ENCODE measurements at places on chromosomes 2 and 18.
A peak's percentile ranks its signal among the peaks of the same experiment; 100 is the strongest.

DNA sequence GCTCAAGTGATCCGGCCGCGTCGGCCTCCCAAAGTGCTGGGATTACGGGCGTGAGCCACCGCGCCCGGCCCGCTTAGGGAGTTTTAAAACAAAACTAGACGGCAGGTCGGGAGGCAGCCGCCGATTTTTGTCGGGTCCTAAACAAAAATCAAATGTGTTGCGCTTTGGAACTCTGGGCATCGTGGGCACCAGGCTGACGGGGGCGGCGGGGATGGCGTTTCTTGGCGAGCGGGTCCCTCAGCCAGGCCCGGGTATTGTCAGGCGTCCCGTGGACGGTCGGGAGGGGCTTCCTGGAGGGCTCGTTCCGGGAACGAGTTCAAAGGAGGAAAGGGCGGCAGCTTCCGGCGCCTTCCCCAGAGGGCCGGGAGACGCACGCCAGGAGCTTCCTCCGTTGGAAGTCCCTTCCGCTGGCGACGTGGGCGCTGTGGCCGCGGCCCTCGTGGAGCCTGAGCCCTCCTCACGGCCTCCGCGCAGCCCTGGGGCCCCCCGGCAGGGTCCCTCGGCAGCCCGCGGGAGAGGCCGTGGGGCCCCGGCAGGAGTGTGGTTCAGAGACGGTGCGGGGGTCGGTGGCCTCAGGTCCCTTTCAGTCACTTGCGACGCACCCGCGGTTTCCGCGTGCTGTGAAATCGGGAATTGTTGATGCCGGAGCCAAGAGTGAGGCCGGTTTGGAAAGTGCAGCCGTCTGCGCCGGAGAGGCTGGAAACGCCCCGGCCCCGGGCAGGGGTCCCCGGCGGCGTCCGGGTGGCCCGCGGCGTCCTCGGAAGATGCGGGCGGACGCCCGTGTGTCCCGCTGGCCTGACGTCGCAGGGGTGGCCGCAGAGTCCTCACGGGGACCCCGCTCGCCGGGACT lies 59.3 kb downstream of the EMILIN2 start:
- DNase-seq: peak; percentile 71

- DNase-seq: no peak
These were observed 266.2 kb downstream of the TGIF1 start for GRCh38 chr18:3716116-3716660.

GRCh38 chr2:9439536-9439935 lies 16.1 kb downstream of the CPSF3 start:
- peak; percentile 29 for DNase-seq

DNA sequence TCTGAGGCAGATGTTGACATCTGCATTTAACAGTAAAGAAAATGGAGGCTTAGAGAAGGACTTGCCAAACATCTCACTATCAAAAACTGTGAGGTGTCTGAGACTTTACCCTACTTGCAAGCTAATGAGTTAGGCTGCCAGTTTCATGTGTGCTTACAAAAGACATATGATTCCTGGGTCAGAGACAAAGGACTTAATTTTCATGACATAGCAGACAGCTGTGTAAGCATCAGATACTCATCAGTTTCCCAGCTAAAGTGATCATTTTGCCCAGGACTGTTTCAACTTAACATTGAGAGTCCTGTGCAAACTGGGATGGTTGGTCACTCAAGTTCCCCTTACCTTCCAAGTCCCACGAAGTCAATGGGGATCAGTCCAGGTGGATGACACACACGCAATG lies 18.9 kb upstream of the DAPL1 start:
- no peak for DNase-seq

DNA sequence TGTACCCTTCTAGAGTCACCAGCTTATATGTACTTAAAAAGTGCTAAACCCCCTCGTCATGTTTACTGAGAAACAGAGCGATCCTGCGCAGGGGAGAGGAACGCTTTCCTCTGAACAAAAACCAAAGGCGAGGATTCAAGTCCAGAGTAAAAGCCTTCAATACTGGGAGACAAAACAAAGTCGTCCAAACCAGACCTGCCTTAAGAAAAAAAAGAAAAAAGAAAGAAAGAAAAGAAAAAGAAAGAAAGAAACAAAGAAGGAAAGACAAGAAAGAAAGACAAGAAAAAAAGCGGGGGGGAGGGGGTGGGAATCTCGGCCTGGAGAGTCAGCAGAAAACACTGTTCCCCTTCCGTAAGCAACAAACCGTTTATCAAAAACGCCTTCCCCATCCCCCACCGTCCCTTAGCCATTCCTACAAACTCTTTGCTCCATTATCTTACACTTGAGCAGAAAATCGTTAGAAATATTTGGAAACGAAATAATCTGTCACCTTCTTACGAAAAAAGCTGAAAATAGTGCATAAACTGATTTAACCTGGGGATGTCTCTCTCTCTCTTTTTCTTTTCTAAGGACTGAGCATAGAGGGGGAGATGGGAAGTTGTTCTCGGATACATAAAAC lies 3.3 kb downstream of the PTGR3 start:
- DNase-seq: peak; percentile 44

GRCh38 chr2:58054264-58054663 lies 7.7 kb downstream of the VRK2 start:
- DNase-seq: peak; percentile 8

GRCh38 chr18:61597316-61597715 lies 264.1 kb downstream of the CDH20 start:
- no peak for DNase-seq

DNA sequence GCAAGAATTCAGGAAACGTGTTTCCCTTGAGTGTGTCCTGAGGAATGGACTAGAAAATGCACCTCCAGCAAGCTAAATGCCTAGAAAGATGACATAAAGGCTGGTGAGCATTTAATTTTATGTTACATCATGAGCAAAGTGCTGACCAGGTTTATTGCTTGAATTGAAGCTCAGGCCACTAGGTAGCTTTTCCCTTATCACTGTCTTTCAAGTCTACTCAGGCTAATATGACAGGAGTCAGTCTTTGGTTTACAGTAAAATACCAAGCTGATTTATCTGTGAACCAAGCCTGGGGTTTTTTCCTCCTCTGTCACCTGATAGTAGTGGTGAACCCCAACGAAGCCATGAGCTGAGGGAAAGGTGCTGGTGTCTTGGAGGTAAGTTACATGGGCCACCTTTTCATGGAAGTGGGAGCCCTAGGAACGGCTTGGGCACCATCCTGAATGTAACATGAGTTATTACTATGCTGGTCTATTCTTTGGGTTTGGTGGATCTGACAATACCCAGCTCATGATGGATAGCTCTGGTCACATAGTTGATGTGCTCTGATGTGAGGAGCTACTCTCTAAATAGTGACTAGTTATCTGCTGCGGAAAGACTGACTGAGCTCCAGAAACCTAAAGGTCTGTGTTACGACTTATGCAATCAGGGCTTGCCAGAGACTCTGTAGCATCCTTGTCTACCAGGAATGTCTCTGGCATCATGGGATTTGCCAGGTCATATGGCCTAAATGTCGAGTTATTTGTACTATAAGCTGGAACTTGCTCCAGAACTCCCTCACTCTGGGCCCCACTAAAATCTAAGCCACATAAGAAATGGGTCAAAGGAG lies 39.8 kb downstream of the NUP35 start:
- peak; percentile 4 for DNase-seq

DNA sequence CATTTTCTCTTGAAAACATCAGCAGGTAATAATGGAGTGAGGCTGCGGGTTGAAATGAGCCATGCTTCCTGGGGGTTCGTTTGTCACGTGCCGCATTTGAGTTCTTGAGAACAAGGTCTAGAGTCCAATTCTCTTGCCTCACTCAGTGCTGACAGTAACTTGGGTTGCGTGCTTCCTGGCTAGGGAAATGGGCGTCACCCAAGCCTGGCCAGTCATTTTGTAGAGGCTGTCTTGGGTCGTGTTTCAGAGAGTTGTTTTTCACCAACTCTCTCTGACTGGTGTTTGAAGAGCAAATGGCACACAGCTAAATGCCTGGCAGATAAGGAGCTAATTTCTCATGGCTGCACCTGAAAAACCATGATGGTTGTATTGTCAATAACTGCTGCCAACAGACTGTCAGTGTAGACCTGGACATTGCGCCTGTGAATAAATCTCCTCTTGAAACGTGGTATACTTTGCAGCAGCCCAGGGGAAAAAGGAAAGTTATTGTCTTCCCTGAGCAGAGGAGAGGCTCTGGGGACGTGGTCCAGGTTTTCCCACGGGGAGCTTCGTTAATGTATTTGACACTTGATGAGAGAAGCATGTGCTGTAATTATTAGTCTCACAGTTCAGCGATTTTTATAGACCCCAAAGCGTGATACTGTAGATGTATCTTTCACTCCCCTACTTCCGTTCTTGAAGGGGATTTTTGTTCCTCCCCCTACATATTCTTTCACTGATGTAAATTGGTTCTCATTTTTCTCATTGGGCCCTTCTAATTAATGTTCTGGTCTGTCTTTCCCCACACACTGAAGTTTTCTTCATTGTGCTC lies 196.0 kb downstream of the FHOD3 start:
- DNase-seq: no peak

DNA sequence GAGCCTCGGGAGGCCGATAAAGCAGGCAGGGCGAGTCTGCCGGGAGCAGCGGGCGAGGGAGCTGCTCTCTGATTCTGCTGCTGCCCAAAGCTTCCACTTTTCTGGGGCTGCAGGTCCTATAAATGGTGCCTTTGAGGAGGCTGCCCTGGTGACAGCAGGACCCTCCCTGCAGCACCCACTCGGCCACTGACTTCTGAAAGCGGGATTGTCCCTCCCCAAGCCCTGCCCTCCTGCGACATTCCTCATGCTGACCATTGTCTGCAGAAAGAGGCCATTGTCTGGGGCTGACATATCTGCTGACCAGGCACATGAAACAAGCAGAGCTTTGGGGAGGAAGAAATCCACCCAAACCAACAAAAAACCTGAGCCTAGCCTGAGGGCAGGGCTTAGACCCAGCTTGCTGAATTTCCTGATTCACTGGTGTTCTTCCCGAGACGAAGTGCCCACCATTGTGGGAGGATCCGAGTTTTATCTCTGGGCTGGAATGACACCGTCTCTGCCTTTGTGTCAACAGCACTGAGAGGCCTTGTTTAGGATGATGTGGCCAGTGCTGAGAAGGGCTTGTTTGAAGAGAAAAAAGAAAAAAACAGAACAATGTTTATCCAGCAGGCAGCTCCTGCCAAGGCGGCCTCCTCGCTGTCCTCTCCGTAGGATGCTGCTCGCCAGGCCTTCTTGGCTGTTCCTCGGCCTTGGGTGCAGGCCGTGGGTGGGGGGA lies 129.7 kb downstream of the MYCN start:
- DNase-seq: no peak

DNA sequence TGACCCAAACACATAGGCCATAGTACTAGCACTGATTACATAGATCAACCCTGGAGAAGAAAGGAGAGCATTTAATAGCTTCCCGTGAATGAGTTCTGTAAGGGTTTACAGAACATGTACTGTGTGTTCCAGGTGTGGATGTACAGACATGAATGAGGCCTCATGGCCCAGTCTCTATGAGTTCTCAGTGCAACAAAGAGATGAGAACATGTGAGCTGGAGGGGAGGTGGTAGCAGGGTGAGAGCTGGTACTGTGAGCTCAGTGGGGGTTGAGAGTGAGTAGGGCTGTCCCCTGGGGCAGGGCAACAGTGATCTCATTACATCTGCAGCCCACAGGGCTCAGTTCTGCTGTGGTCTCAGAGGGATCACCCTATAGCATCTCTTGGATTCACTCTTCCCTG lies 42.6 kb upstream of the SPRED2 start:
- no peak for DNase-seq

DNA sequence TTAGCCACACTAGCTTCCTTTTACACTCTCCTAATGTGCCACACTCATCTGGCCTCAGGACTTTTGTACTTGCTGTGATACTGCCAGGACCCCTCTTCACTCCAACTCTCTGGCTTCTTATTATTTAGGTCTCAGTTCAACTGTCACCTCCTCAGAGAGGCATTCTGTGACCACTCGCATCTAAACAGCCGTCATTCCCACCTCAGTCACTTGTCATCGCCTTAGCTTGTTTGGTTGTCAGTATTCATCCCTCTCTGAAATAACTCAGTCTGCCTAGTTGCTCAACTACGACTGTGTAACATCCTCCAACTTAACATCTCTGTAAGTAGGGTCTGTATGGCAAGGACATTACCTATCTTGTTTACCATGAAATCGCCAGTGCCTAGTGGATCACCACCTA lies 27.2 kb downstream of the MGAT4A start:
- no peak for DNase-seq

- peak; percentile 38 for DNase-seq
These were observed 85.9 kb upstream of the KLF7 start for GRCh38 chr2:207251573-207252192.

DNA sequence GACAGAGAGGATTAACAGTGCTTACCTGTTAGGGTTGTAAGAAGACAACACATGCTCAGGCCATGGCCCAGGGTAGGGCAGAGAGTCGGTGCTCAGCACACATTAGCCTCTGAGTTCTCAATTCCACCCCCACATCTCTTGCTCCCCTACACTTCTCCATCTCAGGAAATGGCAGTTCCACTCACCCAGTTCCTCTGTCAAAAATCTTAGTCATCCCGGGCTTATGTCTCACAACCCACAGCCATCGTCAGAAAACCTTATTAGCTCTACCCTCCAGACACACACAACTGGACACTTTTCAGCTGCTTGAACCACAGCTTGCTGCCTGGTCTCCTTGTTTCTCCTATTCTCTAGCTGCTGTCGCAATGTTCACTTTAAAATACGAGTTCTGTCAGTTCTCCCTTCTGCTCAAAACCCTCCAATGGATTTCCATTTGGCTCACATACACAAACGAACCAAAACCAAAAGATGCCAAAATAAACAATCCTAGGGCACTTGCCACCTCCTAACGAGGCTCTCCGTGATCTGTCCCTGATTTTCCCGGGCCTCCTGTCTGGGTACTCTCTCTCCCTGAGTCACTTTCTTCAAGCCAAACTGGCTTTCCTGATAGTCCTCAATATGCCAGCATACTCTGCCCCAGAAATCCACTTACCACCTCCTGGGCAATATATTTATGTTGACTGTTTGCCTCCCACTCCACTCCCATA lies 89.7 kb downstream of the KCTD1 start:
- peak; percentile 78 for DNase-seq

- peak; percentile 90 for DNase-seq
These were observed 3.9 kb upstream of the PSMD1 start for GRCh38 chr2:231052494-231053451.

DNA sequence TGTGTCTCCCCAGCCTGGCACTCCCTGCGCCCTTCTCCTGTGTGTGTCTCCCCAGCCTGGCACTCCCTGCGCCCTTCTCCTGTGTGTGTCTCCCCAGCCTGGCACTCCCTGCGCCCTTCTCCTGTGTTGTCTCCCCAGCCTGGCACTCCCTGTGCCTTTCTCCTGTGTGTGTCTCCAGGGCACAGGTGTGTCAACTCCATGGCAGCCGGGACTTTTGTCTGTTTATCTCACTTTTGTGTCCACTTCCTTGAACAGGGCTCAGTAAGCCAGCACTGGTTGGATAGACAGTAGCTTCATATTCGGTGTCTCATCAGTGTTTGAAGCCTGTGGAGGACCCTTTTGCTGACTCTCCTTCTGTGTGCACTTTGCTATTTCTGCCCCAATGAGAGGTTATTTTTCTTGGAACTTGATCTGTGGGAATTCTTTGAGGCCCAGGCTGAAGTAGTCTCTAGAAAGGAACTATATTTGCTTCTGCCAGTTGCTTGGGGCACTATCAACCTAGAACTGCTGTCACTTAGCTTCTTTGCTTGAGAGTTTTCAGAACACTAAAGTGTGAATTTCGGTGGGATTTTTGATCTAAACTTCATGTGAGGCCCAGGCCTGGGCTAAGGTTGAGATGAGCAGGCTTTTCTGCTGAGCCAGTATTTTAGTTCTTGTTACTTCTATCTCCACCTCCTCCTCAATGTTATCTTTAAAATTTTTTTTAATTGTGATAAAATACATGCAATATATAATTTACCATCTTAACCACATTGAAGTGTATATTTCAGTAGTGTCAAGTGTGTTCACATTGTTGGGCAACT lies 8.3 kb upstream of the ASB1 start:
- no peak for DNase-seq

GRCh38 chr18:12005538-12006487 lies 24.5 kb downstream of the IMPA2 start:
- DNase-seq: no peak

All from ELR (cell line).